ENCODE measurements at places on chromosomes 12 and 14.

- no peak for DNase-seq
These were observed 637 bp downstream of the PTMS start for GRCh38 chr12:6766651-6767349.

DNA sequence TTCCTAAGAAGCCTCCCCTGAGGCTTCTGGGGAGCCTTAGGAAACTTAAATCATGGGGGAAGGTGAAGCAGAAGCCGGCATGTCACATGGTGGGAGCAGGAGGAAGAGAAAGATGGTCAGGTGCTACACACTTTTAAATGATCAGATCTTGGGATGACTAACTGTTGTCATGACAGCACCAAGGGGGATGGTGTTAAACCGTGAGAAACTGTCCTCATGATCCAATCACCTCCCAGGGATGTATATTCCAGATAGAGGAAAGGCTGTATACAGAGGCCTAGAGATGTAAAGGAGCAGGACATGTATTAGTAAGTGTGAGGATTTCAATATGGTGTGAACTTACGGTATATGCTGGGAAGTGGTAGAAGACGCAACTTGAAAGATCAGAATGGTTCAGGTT is 121.1 kb downstream of the CAND1 start:
- DNase-seq, result no peak

DNA sequence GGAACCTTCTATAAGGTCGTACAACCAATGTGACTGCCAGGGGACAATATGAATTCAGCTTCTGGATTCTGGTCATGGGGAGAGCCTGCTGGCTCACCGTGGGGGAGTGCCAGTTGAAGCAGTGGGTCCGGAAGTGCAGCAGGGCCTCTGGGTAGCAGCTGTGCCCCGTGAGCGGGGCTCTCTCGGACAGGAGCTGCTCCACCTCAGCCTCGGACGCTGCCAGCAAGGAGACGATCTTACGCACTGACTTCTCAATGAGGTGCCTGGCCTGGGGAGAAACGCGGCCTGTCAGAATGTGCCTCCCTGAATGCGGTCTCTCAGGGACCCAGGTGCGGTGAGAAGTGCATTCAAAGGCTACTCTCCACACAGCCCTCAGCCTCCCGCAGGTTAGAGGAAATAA is 42.0 kb downstream of the LGMN start:
- no peak for DNase-seq

DNA sequence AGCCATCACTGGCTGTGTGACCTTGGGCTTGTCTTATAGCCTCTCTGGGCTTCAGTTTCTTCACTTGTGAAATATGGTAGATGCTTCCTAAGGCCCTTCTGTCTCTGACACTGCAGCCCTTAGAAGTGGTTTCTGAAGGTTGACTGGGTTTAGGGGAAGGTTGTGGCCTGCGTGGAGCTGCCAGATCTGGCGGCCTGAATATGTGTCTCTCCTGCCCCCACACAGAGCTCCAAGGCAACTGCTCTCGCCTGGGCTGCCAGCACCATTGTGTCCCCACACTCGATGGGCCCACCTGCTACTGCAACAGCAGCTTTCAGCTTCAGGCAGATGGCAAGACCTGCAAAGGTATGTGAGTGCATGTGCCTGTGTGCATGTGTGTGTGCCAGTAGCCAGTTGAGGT is 4.0 kb downstream of the LRP1-AS start:
- no peak for DNase-seq

DNA sequence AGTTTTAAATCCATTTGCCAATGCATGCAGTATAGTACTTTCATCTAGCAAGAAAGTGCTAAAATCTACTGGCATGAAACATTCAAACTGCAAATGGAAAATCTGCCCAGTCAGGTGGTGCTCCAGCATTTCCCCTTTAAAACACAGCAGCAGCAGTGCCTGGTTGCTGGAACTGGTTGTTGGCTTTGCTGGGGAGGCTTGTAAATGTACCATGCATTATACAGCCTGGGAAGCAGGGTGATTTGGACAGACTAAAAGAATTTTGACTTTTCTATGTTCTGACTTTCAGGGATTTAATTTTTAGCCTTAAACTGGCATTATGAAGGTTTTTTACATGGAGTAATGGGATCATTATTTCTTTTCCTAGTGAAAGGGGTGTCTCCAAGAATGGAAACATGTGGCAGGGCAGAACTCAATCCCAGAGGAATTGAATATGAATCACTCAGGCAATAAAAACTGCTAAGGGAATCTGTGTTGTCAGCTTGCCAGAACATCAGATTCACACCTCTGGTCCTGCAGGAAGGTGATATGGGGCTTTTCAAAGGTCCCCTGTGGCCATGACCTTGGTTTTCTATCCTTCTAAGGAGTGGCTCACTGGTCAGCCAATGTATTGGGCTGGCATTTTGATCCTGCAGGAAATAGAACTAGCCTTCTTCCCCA is 9.0 kb upstream of the PAX9 start:
- no peak for DNase-seq

DNA sequence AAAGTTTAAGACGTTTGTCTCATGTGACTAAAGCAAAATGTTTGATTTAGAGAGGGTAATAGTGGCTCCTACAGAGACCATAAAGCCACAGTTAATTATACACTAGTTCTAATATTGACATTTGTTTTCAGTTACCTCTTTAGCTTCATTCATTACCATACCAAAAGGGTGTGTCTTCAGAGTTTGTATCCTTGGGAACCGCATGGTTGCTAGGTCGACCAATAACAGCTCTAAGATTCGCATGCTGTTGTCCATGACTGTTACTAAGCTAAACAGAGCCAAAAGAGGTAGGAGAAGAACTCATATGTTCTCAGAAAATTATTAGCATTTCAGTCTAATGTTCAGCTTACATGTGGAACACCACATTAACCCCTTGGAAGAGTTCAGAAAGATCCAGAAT is 36.2 kb upstream of the ETNK1 start:
- no peak for DNase-seq

DNA sequence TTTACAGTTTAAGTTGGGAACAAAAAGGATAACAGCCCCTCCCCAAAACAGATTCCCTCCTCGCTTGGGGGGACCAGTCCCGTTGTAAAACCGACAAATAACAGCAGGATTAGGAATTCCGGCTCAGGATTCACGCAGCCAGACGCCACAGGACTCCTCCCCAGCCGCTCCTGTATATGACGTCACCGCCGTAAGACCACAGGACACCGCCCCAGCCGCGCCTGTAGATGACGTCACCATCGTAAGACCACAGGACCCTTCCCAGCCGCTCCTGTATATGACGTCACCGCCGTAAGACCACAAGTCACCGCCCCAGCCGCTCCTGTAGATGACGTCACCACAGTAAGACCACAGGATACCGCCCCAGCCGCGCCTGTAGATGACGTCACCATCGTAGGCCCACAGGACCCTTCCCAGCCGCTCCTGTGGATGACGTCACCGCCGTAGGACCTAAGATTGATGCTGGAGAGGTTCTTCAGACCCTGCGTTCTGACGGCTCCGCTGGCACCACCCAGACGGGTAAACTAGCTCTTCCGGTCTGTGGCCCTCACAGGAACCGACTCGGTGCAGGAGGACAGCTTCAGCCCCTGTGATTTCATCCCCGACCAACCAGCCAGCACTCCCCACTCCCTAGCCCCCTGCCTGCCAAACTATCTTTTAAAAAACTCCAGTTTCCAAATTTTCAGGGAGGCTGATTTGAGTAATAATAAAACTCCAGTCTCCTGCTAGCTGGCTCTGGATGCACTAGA is 43.9 kb upstream of the FBRSL1 start:
- peak; percentile 24 for DNase-seq

- no peak for DNase-seq
These were observed 165.6 kb upstream of the CAND1 start for GRCh38 chr12:67103521-67103920.

- DNase-seq, result no peak
These were observed 87.8 kb upstream of the EEA1 start for GRCh38 chr12:93016752-93017350.

GRCh38 chr14:68791078-68791901 is 1.6 kb downstream of the ZFP36L1 start:
- no peak for DNase-seq

GRCh38 chr14:102086972-102087761 is at the start of gene HSP90AA1:
Gene HSP90AA1 (minus strand): TSS chr14:102087044. CDS start chr14:102086378, 666 bp downstream.
- peak; percentile 85 for DNase-seq

DNA sequence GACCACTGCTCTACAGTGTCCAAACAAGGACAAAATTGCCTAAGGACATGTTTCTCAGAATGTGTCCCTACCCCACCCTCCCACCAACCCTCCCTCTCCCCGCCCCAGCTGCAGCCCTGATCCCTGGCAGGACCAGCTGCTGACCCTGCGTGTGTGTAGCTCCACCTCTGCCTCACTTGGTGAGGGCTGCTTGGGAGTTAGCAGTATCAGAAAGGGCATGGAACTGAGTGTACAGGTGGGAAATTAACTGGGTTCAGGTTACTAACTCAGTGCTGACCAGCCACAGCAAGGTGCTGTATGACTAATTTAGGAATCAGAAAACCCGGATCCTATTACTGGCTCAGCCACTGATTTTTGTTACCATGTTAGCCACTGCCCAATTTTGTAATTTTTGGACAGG is 11.3 kb upstream of the PLEKHD1 start:
- DNase-seq, result no peak

DNA sequence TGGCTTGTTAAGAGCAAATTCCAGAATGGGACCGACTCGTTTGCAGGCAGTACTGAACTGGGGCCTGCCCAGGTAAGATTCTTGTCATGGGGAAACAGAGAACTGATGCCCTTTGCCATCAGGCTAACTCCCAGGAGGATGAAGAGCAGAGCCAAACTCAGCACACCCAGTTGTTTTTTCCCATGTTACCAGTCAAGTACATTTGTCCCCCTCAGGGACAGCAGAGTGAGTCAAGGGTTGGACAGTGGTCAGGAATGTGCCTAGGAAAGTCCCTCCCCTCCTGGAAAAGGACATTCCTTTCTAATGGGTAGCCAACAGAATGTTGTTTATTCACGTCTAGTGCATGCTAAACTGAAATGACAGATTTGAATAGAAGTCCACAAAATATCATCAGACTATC is 1.6 kb downstream of the ART4 start:
- DNase-seq, result no peak

DNA sequence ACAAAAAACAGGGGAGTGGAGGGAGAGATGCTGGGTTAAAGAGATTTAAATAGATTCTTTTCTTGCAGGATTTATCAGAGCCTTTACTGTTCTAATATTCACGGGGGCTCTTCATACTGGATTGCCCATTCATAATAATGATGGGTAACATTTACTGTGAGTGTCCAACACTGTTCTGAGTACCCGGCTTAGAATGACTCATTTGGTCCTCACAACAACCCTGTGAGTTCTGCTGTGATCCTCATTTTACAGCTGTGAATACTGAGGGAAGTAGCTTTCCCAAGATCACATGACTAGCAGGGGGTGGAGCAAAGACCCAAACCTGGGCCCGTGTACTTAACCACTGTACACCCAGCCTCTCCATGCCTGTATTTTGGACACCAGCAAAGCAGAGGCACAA is 113.4 kb downstream of the NT5DC3 start:
- no peak for DNase-seq

- DNase-seq, result no peak
These were observed 204.7 kb downstream of the EPS8 start for GRCh38 chr12:15584366-15585041.

- DNase-seq, result no peak
These were observed 71.3 kb downstream of the PDE3A start for GRCh38 chr12:20439626-20440025.

GRCh38 chr14:31936115-31936514 is 141.0 kb upstream of the ARHGAP5 start:
- no peak for DNase-seq

GRCh38 chr12:25521625-25522256 is 31.3 kb downstream of the LMNTD1 start:
- no peak for DNase-seq

DNA sequence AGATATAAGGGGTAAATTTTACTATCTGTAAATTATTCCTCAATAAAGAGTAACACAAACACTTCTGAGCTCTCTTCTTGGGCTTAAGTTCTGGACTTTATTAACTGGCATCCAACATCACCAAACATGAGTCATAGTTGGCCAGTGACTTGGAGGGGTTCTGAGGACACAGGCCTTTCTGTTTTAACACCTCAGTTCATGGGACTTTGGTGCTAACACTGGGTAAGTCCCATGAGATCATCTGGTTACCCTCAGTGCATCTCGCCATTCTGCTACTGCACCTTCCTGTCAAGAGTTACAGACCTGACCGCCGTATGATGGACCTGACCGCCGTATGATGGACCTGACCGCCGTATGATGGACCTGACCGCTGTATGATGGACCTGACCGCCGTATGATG is 9.9 kb downstream of the SLC15A4 start:
- no peak for DNase-seq

- no peak for DNase-seq
These were observed 4.4 kb downstream of the BLTP3B start for GRCh38 chr12:100138048-100138802.

DNA sequence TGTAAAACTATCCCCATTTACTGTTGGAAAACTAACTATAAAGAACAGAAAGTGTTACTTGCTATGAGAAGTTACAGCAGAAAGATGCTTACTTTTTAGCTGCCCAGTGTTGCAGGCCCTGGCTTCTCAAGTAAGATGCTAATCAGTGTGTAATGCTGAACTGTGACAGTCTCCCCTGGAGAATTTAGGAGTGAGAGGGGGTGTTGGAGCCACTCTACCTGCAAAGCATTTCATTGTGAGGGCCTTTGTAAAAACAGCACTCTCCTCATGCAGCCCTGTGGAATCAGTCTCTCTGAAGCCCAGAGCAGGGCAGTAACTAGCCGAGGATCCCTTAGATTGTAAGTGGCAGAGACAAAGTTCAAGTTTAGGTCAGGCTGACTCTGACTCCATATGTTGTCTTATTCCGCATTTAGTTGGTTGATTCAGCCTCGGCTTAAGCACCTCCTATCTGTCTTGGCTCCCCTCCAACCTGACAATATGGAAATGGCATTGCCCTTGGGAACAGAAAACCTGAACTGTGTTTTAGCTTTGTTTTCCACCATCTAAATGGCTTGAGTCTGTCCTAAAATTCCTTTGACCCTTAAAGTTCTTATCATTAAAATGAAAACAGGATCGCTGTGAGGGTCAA is 141.3 kb downstream of the PRKCH start:
- peak; percentile 36 for DNase-seq

GRCh38 chr12:6273205-6273540 is 37.3 kb upstream of the PLEKHG6 start:
- no peak for DNase-seq

GRCh38 chr12:102372087-102372486 is 108.3 kb downstream of the IGF1 start:
- DNase-seq, result no peak

All from GM04504 (cell line).